SJCRH30 (cell line): ENCODE measurements at places on chromosomes 12 and 14. TPM values are rescaled to one million over a fixed set of nuclear protein-coding genes. Genes with fewer than 3 reads are reported as not detected.

CCDC196 gene
- not detected in 2 replicates for total RNA-seq

PRB2 gene
- not detected in 2 replicates for total RNA-seq

FOXG1 gene
- total RNA-seq = 0.71 and 0.81 TPM in 2 replicates

OR6C2 gene
- not detected in 2 replicates for total RNA-seq

KCNMB4 gene
- total RNA-seq = 4.1 and 4.3 TPM in 2 replicates

C12orf50 gene
- total RNA-seq = 0.28 TPM in 1 of 2 replicates, not detected in the other

ST8SIA1 gene
- 6.4 and 7.7 TPM in 2 replicates for total RNA-seq

VRTN gene
- not detected in 2 replicates for total RNA-seq

NPC2 gene
- 91.8 and 99.2 TPM in 2 replicates for total RNA-seq

GRCh38 chr14:98952593-98953350 lies 319.2 kb downstream of the BCL11B start:
- no peak for DNase-seq

- no peak for DNase-seq
These were observed 36.9 kb downstream of the MEG3 start for GRCh38 chr14:100862793-100863192.

GRCh38 chr12:247271-247670 lies 15.4 kb downstream of the SLC6A13 start:
- no peak for DNase-seq

DNA sequence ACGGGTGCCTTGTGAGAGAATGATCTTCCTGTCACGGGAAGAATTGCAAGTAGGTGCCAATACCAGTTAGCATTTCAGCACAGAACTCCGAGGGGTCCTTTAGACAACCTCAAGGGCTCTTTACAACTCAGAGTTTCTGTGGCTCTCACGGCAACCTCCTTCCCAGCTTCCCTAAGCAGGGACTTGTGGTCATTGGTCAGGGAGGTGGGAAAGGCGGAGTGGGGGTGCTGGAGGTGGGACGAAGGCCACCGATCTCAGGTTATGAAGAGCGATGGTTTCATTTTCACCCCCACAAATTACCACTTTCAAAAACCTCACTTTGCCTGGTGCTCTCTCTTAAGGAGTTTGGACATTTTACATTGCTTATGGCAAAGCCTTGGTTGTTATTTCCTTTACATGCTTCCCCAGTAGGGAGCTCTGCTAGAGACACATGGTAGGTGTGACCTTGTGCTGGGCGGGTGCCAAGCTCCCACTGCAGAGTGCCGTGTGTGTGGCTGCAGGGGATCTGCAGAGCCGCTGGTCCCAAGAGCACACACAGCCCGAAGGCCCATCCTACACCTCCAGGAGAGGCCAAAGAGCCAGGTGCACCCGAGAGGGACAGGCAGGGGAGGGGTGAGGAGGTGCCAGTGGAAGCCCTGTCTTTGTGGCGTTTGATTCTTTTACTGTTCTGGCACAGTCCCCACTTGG lies 21.4 kb downstream of the BCL2L14 start:
- peak; percentile 34 for DNase-seq

- DNase-seq = no peak
These were observed 157.6 kb downstream of the FOXA1 start for GRCh38 chr14:37437490-37437889.

DNA sequence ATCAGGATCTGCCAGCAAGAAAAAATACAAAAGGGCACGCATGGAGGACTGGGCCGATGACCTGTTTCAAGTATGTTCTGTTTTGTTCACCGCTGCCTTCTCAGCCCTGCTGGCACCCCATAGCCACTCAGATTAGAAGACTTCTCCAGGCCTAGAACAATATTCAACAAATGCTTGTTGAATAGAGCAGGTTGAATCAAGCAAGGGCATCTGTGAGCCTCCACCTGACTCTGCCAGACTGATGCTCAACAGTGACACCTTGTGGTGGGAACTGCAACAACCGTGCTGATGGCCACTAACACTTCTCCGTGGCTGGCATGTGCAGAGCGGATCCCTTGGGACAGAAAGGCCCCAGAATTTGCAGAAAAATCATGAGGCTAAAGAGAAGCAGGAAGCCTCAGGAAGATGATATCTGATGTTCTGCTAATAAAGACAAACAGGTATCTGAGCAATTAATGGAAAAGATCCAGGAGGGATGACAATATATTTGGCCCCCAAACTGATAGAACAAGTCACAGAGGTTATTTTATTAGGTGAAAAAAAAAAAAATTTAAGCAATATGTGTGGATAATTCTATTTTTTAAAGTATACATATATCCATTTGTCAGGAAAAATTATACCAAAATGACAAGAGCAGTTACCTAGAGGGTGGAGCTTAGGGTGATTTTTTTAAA lies 114.3 kb downstream of the KSR2 start:
- peak; percentile 78 for DNase-seq

- DNase-seq = no peak
These were observed 92.7 kb downstream of the CACNA1C start for GRCh38 chr12:2145433-2145998.

DNA sequence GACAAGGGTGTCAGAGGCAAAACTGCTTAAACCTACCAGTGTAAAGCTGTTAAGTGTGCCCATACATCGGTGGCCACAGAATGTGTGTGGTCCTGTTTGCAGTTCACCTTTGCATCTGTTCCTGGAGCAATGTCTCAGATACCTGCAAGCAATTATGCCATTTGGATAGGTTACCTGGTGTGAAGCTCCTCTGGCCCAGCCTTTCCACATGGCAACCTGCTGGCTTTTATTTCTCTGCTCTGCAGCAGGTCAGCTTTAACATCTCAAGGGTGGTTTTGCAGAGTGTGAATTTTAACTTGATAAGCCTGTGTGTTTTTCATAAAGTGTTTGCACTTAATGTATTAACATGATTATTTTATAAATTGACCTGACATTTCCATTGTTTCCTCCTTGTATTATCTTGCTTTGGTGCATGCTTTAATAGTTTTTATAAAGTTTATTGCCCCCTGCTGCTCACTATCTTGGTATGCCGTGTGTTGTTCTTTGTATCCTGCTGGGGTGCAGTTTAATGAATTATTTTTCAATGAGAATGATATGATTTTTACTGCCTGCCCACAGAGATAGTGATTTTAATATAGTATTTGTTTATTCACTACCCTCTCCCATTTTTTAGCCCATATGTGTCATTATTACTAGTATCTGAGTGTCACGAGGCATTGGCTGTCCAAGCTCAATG lies 403.8 kb downstream of the NPAS3 start:
- no peak for DNase-seq

DNA sequence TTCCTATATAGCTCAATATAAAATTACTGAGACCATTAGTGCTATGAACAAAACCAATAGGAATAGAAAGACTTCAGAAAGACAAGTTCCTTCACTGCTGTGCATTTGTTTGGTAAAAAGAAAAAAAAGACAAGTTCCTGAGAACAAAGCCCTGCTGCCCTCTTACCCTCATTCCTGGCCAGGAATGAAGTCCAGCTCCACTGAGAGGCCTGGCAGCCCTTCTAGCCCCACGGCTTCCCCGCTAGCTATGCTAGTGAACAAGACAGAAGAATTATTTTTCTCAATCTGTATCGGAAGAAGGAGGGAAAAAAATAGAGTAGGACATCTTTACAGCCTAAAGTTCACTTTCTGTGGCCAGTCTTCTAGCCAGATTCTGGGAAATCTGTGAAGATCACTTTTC lies 1.6 kb downstream of the MFAP5 start:
- DNase-seq = no peak

DNA sequence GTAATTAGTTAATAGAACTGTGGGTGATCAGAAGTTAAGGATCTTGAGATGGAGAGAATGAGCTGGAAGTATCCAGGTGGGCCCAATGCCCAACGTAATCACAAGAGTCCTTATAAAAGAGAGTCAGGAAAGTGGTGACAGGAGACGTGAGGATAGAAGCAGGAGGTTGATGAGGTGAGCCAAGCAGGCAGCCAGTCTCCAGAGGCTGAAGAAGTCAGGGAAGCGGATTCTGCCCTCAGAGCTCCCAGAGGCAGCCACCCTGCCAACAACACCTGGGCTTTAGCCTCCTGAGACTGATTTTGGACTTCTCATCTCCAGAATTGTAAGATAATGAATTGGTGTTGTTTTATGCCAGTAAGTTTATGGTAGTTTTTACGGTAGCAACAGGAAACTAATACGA lies 10.1 kb upstream of the SAV1 start:
- DNase-seq = no peak

DNA sequence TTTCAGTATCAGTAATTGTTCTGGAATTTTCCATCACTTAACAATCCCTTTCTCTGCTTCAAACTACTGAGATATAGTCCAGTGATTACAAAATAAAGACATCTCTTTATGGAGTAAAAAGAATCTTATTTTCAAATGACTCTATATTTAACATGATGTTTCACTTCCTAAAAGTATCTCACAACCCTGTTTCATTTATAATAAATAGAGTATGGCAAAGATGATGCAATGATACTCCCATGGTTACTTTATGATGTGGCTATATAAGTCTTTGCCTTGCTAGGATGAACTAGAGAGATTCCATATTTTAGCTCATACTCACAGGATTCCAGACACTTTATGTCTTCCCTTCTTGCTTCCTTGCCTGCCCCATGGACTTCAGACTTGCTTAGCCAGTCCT lies 953.5 kb upstream of the MDGA2 start:
- DNase-seq = no peak

GRCh38 chr12:110281549-110282299 lies 677 bp downstream of the ATP2A2 start:
- peak; percentile 61 for DNase-seq

DNA sequence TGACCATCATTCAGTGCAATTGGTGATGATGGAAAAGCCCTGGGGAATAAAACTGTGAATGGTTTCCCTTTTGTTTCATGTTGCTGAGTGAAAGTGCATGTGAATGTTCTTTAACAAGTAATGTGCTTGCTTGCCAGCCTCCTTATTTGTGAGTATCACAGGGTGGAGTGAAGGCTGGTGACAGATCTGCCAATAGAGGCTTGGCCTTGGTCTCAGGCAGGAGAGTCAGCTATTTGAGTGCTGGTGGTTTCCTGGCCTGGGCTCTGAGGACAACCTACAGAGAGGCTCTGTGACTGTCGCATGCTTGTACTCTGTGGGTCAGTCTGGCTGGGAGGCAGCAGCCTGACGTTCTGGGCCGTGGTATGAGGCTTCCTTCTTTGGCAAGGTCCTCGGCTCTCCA lies 20.7 kb downstream of the KRT85 start:
- no peak for DNase-seq

DNA sequence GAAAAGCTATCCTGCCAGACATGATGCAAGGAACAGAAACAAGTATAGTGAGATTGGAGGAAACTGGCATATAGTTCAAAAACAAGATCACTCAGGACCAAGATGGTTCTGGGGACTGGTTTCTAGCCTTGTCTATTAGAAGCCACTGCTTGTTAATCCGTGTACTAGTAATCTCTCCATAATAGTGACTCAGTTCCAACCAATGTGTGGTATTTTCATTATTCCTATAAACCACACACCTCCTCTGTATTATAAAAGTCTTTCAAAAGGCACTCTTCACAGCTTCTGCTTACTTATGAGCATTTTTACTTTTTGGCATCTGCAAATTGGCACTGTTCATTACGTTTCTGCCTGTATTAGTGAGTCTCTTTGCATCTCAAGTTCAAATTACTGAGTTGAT lies 140.3 kb downstream of the SLC6A15 start:
- no peak for DNase-seq

GRCh38 chr14:68787092-68787992 lies 5.5 kb downstream of the ZFP36L1 start:
- DNase-seq = no peak

GRCh38 chr14:39372656-39373055 lies 59.6 kb downstream of the FBXO33 start:
- no peak for DNase-seq

DNA sequence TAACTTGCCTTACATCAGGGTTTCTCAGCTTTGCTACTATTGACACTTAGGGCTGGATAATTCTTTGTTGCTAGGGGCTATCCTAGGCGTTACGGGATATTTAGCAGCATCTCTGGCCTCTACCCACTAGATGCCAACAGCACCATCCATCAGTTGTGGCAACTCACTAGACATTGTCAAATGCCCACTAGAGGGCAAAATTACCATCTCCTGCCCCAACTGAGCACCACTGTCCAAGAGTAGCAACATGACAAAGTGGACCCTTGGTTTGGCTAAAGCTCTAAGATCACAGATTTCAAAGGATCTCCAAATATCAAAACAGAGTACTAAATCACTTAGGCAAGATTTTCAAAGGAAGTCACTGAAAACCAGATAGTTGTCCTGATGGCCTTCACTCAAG lies 251.7 kb upstream of the TBX3 start:
- DNase-seq = no peak

- DNase-seq = no peak
These were observed 146.8 kb upstream of the RASSF8 start for GRCh38 chr12:25811656-25812126.

DNA sequence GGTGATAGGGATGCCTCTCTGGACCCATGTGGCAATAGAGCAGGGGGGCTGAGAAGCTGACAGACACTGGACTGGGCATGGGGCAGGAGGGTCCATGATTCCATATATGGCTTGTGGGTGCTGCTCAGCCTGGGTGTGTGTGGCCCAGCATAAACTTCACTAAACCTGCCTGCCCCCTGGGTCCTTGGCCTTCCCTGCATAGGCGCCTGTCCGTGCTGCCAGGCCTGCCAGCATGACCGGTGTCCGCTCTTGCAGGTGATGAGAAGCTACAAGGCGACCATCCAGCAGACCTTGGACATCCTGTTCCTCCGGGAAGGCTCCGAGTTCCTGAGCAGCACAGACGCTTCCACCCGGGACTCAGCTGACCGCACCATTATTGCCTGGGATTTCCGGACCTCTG lies 61.6 kb downstream of the BEGAIN start:
- DNase-seq = peak; percentile 1

DNA sequence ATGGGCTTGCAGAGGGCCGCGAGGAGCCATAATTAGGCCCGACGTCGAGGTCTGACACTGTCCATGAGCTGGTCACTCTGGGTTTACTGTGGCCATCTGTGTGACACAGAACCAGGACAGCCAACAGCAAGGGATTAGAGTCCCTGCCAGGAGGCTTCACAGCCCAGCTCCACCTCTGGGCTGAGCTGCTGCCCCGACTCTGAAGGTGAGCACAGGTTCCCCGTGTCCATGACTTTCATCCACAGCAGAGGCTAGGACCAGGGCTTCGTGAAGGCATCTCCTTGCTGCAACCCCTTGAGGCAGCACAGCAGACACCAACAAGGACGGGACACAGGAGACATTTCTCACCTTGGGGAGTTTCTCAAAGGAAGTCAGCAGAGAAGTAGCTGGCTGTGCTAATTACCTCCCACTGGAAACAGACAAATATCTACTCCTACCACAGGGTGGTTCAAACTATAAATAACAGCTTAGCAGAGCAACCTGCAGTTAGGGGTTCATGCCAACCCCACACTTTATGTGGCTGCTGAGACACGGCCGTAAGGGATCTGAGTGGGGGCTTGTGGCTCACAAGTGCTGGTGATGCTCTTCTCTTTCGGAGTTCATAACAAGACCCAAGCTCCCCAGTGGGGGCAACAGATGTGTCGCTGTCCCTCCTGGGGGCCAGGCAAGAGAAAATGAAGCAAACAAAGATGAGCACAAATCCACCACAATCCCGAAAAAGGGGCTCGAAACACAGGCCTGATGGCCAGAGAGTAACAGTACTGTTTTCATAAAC lies 29.2 kb downstream of the ZFYVE21 start:
- no peak for DNase-seq

DNA sequence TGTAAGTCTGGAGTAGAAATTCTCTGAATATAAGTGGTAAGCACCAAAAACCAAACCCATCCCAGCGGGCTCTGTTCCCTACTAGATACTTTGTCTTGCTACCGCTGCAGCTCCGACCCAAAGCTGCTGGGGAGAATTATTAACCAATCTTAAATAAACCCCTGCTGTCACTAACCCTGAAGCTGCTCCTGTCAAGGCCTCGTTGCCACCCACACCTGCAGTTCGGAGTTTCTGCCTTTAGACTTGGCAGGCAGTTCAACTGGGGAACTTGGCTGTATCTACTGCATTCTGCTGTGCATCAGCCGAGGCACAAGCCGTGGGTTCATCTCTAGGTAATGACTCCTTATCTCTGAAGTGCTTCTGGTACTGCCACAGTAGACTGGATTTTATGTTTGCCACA lies 55.5 kb downstream of the PPM1A start:
- no peak for DNase-seq
